ENCODE measurements at places on chromosomes 3 and 15. TPM values are rescaled to one million over a fixed set of nuclear protein-coding genes. Genes with fewer than 3 reads are reported as not detected.

GRCh38 chr3:24136624-24137310 lies 191.7 kb downstream of the NR1D2 start:
- no peak for DNase-seq

DNA sequence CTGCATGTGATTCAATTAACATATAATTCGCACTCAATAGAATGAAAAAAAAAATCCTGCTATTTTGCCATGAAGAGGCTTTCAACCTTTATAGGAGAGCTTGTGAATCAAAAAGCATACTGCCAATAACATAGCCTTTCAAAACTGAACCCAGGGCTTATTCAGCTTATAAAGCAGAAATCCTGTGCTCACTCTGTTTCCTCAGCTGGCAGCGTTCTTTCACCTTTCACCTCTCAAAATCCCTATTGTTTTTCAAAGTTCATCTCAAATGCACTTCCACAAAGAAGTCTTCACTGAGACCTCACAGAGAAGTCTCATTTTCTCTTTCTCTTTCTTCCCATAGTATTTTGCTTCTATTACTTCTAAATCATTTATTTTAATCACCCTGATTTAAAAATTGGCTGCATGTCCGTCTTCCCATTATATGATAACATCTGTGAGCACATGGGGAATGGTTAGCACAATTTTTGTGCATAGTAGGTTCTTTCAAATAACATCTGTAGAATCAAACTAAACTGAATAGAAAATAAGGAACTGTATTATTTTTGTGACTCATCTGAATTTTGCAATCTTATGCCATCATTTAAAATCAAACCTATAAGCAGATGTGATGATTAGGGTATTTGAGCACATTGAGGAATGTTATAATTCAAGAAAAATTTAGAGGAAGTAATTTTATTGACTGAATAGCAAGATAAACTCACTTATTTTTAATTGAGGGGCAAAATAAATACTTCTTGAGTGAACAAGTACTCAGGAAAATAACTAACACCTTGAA lies 373.4 kb downstream of the NLGN1 start:
- no peak for DNase-seq

TJP1 gene
- total RNA-seq, result 25.9 TPM

UROC1 gene
- 0.74 TPM for total RNA-seq

- DNase-seq, result no peak
Measured at GRCh38 chr15:50059203-50059772, 59.7 kb downstream of the ATP8B4 start.

GRCh38 chr3:149398296-149398695 lies 20.8 kb upstream of the TM4SF1 start:
- DNase-seq, result peak; percentile 60

NIT2 gene
- 54.3 TPM for total RNA-seq

DNA sequence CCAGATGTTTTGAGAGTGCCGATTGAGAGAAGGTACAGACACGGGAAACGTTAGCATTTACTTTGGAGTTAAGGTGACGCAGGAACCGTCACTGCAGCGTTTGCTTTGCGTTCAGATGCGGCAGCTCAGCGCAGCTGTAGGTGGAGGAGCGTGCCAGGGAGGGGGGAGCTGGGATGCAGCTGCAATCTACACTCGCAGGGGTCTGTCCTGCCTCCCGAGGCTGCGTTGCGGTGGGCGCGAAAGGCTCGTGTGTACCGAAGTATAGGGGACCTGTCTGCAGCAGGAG lies 425 bp upstream of the FYTTD1 start:
- DNase-seq, result no peak

DNA sequence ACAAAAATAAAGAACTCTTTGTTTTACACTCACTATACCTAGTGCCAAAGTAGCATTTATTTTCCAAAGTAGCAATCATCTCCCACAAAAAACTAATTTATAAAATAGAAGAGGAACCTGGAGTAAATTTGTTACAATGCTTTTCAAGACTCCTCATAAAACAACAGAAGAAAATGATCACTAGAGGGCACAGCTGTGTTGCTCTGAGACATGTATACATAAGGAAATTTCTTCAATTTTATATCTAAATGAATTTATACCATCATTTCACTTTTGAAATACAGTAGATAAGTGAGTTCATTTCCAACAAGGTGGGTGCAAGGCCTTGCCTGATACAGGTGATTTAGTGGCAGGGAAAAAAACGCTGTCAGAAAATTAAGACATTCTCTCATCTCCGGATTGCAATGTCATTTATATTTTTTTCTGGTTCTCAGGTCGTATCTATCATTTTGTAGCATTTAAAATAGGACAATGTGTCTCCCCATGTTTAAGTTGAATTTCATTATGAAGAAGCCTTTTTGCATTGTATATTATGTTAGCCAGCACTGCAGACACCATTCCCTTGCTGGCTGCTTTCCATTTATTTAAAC lies 25.3 kb upstream of the ARHGEF26 start:
- peak; percentile 12 for DNase-seq

DNA sequence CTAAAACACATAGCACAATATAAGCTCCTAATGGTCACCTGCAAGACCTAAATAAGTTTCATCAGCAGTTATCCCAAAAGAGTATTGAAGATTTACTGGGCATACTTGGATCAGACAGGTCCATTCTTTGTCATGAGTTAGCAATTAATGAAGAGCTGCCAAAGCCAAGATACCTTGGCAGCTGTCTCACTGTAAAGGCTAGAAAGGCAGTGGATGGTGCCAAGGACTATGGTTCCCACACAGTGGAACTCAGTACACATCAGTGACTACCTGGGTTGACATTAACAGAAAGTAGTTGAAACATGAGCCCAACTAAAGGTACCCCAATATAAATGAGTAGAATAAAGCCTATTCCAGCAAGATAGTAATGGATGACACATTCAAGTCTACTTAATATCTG lies 41.1 kb upstream of the TMCO5A start:
- no peak for DNase-seq

PPP2R3A gene
- total RNA-seq, result 0.18 TPM

GRCh38 chr3:49876567-49876966 lies 6.9 kb upstream of the CAMKV start:
- no peak for DNase-seq

- DNase-seq, result no peak
Measured at GRCh38 chr3:196472286-196472685, 31.3 kb downstream of the RNF168 start.

CFAP100 gene
- total RNA-seq, result not detected

- DNase-seq, result no peak
Measured at GRCh38 chr3:189624130-189624529, 7.1 kb upstream of the TP63 start.

DNA sequence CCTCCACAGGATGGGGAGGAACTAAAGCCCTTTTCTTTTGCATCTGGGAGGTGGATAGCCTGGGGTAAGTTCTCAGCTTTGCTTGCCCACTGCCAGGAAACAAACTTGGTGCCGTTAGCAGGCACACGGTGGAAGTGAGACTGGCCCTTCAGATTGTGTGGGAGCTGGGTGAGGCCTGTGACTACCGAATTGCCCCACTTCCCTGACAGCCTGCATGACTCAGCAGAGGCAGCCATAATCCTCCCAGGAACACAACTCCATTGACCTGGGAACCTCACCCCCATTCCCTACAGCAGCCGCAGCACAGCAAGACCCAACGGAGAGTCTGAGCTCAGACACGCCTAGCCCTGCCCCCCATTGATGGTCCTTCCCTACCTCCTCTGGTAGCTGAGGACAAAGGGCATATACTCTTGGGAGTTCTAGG lies 282.6 kb downstream of the KLF13 start:
- no peak for DNase-seq

CP gene
- 42.6 TPM for total RNA-seq

MYL3 gene
- not detected for total RNA-seq

GRCh38 chr15:75872403-75872990 lies 29.2 kb downstream of the UBE2Q2 start:
- DNase-seq, result no peak

GRCh38 chr3:50687127-50687751 lies 12.5 kb downstream of the DOCK3 start:
- DNase-seq, result no peak

GRCh38 chr3:114790752-114791151 lies 356.3 kb downstream of the ZBTB20 start:
- no peak for DNase-seq

ZNF774 gene
- 0.98 TPM for total RNA-seq

FRMD4B gene
- 4.4 TPM for total RNA-seq

FANCD2OS gene
- total RNA-seq, result not detected

DNA sequence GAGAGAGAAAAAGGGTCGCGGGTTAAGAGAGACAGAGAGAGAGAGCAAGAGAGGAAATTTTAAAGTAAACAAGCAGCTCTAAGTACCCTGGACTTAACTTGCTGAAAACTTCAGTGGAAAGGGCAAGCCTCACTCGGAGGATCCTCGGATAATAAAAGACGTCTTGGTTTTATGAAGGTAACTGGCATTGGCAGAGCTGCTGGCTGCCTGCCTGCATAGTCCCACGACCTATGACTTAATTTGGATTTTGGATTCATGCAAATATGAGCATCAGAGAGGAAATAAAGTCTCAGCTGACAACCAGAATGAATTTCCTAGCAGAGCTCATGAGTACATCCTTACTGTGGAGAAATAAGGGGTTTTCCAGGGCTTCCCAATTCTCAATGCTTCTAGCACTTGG lies 95.1 kb upstream of the PDZRN3 start:
- DNase-seq, result no peak

DNA sequence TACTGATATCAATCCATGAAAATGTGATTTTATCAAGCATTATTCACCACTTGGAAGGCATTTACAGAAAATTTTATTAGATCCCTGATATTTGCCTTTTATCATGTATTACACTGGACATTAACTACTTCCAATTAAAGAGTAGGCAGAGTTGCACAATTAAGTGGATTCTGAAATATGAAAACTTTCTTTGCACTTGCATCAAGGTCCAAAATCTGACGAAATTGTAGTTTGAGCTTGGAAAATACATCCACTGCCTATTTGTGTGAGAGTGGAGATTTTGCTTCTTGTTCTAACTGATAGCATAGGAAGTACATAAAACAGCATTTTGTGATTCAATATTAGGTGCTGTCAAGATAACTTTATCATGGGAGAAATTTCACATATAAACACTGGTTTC lies 49.6 kb upstream of the SLC12A8 start:
- no peak for DNase-seq

NR1I2 gene
- 10.9 TPM for total RNA-seq

GRCh38 chr3:152299249-152299976 lies 30.7 kb downstream of the MBNL1 start:
- DNase-seq, result no peak

GRCh38 chr15:100224206-100225185 lies 117.3 kb downstream of the ADAMTS17 start:
- DNase-seq, result no peak

DNA sequence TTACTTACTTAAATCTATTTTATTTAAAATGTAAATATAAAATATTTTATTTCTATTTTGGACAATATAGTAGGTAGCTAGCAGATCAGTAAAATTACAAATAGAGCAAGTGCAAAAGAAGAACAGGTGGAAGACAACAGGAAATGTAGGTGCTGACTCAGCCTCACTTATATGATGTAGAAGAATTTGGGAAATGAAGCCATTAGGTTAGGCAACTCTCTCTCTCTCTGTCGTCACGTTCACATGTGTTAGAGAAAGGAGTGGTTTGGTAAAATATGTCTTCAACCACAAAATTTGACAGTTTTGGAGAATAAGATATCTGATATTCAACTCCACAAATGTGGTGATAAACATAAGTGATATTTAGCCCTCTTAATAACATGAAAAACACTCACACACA lies 532.5 kb upstream of the KCNMB2 start:
- DNase-seq, result no peak

All from HepG2 (cell line).